ENCODE measurements at places on chromosomes 12 and 14.

DNA sequence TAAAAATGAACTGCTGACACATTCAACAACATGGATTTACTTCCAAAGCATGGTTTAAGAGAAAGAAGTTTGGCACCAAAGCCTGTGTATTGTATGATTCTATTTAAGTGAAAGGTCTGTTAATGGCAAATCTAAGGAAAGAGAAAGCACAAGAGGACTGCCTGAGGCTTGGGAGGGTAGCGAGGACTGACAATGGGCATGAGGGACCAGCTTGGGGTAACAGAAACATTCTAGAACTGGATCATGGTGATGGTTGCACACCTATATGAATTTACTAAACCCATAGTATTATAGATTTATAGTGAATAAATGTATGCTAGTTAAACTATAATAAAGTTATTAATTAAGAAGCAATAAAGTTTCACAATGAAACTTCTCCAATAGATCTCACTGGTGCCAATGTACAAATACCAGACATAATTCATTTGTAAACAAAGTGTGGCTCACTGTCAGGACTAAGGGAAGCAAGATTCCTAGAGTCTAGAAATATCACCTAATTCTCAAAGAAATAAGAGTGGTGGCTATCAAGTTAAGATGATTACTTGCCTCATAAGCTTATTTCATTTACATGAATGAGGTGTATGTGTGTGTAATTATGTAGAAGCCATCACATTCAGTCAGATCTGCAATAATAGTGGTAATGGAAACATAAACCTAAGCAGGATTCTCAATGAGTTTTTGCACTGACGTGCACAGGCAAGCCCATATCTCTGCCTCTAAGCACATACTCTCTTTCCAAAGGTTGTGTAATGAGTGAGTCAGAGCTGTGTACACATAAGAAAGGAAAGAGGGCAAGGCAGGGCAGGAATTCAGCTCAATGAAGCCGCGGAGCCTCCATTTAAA lies 353.4 kb downstream of the KCNH5 start:
- no peak for DNase-seq

- DNase-seq, result no peak
Measured at GRCh38 chr12:104410786-104411185, 46.0 kb upstream of the CHST11 start.

- DNase-seq, result no peak
Measured at GRCh38 chr12:6821591-6822425, at the start of gene GPR162. Gene GPR162, plus strand, starts transcription at chr12:6821821. Its CDS starts 2,078 bp downstream, at chr12:6823899.

DNA sequence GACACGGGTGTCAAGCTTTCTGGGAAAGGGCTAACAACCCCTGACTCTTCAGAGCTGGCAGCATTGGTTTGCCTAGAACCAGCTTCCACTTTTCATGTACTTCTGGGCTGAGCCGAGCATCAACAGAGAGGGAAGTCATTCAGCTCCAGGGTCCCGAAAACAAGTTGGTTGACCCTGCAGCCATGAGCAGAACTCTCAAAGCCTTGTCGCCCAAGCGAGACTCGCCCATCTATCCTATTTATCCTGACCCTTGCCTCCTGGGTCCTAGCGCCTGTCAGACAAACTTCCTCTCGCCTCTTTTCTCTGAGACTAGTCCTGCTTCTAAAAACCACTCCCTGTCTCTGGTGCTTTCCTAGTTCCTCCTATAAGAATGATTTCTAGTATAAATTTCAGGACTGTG lies 47.9 kb downstream of the ASCL4 start:
- DNase-seq, result no peak

DNA sequence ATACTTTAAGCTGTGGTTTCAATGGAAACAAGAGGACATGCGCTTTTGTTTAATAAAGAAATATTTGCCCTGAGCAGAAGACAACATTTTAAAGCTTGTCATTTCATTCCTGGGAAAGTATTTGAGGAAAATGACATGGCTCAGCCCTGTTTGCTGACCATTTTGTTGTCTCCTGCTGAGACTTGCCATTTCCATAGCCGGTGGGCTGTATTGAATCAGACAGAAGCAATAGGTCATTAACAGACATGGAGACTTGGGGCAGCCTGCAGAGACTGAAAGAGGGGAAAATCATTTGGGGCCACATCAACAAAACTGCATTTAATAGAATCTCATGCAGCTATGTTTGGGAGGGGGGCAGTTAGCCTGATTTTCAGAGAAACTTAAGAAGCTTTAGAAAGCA lies 443.0 kb downstream of the NPAS3 start:
- DNase-seq, result no peak

DNA sequence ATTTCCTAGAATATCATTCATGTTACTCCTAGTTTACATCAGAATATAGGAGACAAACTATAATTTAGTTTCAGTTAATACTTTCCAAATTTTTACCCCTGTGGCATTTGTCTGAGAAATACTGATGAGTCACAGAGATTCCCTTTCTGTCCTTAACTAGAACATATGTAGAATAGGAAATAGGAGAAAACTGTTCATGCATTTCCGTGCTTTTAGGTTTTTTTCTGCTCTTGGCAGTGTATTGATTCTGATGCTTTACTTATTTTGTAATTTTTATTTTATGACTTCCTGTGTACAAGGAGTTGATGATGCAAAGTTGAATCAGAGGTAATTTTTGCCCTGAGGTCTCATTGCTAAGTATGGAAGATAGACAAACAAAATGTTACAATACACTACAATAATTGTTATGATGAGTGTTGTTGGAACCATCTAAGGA lies 23.0 kb downstream of the MNAT1 start:
- DNase-seq, result no peak

DNA sequence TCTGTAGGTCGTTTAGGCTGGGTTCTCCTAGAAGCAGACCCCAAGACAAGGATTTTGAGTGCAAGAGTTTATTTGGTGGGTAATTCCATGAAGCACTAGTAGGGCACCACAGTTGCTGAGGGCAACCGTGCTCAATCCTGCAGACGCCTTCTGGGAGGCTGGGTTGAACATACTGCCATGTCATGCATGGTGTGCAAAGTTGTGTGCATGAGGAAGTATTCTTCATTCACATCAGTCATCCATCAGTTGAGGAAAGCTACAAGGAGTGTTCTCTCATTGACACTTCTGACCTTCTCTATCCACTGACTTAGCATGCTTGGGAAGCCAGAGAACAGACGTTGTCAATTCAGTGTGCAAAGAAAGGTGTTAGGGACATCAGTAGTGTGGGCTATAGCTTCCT lies 179.2 kb downstream of the PTPN11 start:
- DNase-seq, result no peak

DNA sequence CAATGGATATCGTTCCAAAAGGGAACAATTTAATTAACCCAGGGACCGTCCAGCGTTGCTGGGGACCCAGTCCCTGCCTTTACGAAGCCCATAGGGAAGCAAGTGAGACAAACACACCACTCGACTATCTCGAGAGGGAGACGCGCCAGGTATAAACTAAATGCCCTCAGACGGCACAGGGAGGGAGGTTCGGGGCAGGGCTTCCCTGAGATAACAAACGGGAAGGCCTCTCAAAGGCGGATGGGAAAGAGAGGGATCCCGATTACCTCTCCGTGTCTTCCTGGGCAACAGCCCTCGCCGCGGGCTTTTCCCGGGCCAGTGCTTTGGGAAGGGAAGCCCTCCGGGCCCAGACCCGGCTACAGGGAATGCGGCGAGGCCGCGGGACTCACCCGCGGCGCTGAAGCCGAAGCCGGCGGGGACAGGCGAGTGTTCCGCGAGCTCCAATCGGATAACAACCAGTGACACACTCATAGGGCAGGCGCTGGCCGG lies 390 bp downstream of the BRAP start:
- no peak for DNase-seq

GRCh38 chr12:52600071-52600470 lies 1.2 kb downstream of the KRT72 start:
- DNase-seq, result no peak

DNA sequence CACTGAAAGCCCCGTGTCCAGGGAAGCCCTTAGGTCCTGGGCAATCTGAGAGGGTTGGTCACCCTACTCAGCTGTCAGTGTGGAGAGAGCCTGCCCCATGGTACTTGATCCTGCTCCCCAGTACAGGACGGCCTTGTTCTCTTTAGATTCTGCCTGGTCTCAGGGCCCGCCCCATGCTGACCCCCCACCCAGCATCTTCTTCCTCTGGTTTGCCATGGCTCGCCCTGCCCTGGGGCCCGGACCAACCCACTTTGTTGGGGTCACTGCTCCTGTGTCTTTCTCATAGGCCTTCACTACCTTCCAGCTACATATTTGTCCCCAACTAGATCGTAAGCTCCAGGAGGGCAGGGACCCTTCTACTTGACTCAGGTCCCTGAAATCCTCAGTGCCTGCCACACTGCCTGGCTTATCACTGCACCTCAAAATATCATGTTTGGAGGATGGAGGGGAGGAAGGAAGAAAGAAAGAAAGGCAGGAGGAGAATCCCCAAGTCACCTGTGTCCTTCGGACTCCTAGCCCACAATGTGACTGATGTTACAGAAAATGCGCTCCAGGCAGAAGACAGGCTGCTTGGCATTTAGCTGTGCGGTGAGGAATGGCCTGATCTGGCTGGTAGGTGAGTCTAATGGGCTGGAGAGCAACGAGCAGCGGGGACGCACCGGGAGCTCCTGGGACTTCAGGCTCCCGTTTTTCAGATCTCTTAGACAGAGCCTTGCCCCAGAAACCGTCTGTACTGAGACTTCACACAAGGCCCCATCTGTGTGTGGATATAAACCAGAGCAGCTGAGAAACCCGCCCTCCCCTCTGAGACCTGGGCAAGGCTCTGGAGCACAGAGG lies 66.1 kb downstream of the C14orf132 start:
- DNase-seq, result no peak

- peak; percentile 13 for DNase-seq
Measured at GRCh38 chr12:19434538-19434937, 4.8 kb upstream of the AEBP2 start.

DNA sequence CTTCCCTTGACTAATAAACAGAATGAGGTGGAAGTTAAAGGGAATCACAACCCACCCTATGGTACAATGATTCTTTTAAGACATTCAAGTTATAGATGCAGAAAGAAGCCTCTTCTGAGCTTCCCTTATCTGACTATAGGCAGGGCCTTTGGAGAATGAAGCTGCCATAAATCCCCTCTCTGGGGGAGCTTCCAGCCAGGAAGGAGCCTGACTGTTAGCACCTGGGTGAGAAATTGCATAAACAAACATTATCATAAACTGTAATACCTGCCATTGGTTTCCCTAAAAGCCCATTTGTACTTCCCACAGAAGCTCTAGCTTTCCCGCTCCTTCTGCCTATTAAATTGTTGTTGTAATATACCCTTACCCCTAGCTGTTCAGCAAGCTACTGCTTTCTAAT lies 81.3 kb upstream of the RESF1 start:
- DNase-seq, result no peak

GRCh38 chr14:36521598-36522345 lies 1.7 kb upstream of the NKX2-1 start:
- no peak for DNase-seq

DNA sequence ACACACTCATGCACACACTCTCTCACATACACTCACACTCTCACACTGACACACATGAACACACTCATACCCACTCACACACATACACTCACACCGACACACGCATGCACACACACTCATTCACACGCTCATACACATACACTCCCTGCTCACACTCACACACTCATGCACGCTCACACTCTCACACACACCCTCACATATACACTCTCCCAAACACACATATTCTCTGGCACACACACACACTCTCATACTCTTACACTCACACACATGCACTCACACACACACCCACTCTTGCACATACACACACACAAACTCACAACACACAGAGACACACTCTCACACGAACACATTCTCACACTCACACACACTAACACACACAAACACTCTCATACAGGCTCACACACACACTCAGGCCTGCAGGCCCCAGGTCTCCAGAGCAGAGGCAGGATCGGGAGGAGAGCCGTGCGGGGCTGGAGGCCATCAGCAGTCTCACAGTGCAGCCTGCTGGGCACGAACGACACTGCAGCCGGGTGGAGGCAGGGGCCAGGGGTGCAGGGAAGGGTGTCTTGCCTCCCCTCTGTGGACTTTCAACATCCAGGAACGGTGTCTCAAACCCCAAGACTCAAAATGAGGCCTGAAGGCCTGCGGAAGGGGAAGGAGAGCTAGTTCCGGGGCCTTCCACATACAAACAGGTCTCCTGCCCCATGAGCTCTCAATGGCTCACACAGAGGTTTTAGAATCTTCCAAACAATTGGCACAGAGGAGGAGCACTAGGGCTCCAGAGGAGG lies 148.7 kb downstream of the ANO2 start:
- no peak for DNase-seq

GRCh38 chr14:104317492-104317805 lies 179.1 kb downstream of the KIF26A start:
- DNase-seq, result no peak

DNA sequence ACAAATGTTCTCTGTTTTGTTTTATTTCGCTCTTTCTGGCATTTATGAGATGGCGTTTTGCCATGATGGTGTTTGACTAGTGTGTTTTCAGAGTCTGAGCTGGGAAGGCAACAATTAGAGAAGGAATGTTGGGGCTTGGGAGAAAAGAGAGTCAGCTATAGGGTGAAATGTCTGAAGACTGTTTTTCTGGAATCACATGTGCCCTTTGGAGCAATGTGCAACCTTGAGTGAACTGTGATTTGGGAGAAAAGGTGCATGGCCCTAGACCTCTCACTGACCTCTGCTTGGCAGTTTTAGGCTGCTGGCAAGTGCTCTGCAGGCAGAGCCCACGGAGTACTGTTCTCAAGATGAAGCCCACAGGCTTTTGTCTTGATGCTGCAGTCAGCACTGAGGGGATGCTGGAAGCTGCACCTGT lies 379.9 kb upstream of the PDE3A start:
- no peak for DNase-seq

- no peak for DNase-seq
Measured at GRCh38 chr14:90703841-90704737, 112.1 kb downstream of the TTC7B start.

DNA sequence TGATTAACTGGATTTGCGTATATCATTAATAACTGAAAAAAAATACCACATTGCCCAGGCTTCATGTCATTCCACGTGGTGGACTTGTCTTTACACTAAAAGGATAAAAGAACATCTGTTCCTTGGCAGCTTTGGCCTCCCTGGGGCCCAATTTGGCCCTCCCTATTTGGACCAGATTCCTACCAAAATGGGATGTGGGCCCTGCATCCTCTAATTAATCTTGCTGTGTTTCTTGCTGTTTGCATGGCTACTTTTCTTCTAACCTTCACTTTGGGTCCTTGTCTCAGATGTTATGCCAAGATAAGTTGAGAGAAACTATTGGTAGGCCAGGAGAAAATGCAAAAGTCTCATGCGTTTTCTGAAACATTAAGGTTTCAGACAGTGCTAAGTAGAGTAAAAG lies 57.5 kb downstream of the PTHLH start:
- DNase-seq, result no peak

- DNase-seq, result peak; percentile 20
Measured at GRCh38 chr14:64266239-64266638, 27.9 kb downstream of the ESR2 start.

- no peak for DNase-seq
Measured at GRCh38 chr14:32343926-32344430, 14.9 kb downstream of the AKAP6 start.

GRCh38 chr14:70896981-70897380 lies 10.3 kb upstream of the PCNX1 start:
- DNase-seq, result no peak
